T-helper 2 cell treated with Interferon-gamma antibody and Interleukin-4, amounts not matched to agents 100 ng/mL and 5 ng/mL, for 36 hours (primary cell): ENCODE measurements at places on chromosomes 7 and 10. TPM values are rescaled to one million over a fixed set of nuclear protein-coding genes. Genes with fewer than 3 reads are reported as not detected.

Gene GIMAP5
- 77.7 and 90.8 TPM in 2 replicates for total RNA-seq

Gene ETV1
- total RNA-seq = 0.07 and 0.41 TPM in 2 replicates

Gene NEUROD6
- total RNA-seq = not detected in 2 replicates

Gene ZNF365
- total RNA-seq = not detected in 2 replicates

Gene FFAR4
- total RNA-seq = not detected in 2 replicates

Gene CTAGE8
- 0.98 and 1.7 TPM in 2 replicates for total RNA-seq

Gene PIK3CG
- total RNA-seq = 35.5 and 36.8 TPM in 2 replicates
